ENCODE measurements at places on chromosomes 11 and 22.

- no peak for DNase-seq
Observed at GRCh38 chr11:130473056-130473794, 24.8 kb downstream of the ADAMTS15 start.

DNA sequence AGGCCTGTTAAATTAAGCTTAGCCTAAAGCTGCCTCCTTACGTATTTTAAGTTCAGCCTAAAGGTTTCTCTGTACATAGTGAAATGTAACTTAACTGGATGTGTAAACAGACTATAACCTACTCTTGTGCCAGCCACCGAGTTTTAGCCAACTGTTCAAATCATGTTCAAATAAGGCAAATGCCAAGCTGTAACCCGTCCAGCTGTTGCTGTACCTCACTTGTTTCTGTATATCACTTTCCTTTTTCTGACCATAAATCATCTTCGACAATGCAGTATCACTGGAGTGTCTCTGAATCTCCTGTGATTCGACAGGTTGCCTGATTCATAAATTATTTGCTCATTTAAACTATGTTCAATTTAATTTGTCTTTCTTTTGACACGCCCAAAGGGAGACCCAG lies 4.0 kb upstream of the PLAAT5 start:
- DNase-seq = no peak

GRCh38 chr11:94567181-94567670 lies at the start of gene PIWIL4:
Gene PIWIL4 (plus strand): TSS chr11:94567368. CDS start chr11:94567519, 151 bp downstream.
- DNase-seq = no peak

DNA sequence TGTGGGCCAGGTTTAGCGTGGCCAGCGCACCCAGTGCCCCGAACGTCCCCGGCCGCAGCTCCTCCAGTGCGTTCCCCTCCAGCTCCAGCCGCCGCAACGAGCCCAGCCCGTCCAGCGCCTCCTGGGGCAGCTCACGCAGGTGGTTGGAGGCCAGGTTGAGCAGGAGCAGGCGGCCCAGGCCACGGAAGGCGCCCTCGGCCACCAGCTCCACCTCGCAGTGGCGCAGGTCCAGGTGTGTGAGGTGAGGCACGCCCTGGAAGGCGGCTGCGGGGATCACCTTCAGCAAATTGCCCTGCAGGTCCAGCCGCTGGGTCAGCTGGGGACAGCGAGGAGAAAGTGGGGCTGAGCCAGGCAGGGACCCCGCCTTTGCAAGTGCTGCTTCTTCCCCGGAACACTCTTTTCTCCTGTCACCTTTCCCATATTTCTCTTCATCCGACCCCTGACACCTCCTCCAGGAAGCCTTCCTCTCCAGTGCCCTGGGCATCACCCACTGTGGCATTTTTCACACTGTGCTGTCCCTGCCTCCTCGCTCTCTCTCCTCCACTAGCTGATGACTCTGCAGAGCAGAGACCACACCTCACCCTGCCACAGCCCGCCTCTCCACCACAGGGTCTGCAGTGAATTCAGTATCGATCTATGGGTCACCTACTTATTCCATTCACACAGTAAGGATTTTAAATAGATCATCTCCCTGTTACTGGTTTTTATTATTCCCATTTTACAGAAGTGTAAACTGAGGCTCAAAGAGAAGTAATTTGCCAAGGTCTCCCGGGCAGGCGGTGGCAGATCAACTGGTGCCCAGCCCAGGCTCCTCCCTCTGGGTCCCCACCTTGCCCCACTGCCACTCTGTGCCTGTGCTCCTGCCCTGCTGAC lies 1.9 kb downstream of the CHADL start:
- no peak for DNase-seq
